ENCODE measurements at places on chromosomes 3 and 15.

GRCh38 chr3:133443649-133444422 lies 44.0 kb downstream of the BFSP2 start:
- DNase-seq: no peak

GRCh38 chr3:190556351-190556750 lies 42.5 kb downstream of the IL1RAP start:
- DNase-seq: no peak

DNA sequence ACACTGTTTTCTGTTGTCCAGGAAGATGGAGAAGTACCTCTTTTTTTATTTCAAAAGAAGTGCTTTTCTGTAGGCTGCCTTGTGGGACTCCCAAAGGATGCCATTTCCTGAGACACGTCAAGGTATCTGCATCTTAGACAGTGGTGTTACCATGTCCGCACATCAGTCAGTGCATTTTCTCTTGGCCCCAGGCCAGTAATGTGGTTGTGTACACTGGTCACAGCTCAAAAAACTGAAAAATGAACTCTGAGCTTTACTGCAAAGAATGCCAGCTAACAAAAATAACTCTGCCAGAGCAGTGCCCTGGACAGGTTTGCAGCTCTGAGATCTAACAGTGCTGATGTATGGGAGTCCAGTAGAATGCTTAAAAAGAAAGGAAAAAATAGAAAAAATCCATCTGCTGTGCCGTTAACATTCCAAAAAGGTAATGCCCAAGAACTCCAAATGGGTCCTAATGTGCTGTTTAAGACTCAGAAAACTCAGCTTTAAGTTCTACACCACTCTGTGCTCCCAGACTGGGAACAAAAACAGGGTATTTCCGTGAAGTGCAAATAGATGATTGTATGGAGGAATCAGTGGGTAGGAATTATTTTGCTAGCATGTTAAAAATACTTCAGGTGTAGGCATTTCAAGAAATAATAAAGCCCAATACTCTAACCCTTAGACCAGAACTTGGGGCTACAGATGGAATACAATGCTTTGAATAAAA lies 315.9 kb downstream of the FEZF2 start:
- no peak for DNase-seq

GRCh38 chr15:58608711-58609110 lies 140.8 kb downstream of the ADAM10 start:
- no peak for DNase-seq

GRCh38 chr3:177751770-177752169 lies 554.5 kb upstream of the TBL1XR1 start:
- no peak for DNase-seq

All from HL-60 (cell line).